ENCODE measurements at places on chromosomes 12 and 14. TPM values are rescaled to one million over a fixed set of nuclear protein-coding genes. Genes with fewer than 3 reads are reported as not detected.

DNA sequence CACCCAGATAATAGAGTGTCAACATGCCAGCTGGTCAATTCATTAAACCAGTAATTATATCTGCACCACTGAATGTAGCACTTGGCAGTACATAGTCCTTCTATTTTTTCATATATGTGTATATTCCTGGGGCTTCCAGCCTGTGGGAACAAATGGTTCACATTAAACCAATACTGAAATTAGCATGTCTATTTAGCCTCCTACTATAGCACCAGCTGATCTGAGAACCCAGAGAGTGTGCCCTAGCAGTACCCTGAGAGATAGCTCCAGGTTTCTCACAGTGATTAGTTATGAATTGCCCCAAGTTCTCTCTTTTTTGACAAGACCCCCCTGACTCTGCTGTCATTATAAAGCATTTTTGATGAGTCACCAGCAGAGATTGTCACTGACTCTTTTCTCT is 1097.3 kb upstream of the FLRT2 start:
- DNase-seq = no peak

DNA sequence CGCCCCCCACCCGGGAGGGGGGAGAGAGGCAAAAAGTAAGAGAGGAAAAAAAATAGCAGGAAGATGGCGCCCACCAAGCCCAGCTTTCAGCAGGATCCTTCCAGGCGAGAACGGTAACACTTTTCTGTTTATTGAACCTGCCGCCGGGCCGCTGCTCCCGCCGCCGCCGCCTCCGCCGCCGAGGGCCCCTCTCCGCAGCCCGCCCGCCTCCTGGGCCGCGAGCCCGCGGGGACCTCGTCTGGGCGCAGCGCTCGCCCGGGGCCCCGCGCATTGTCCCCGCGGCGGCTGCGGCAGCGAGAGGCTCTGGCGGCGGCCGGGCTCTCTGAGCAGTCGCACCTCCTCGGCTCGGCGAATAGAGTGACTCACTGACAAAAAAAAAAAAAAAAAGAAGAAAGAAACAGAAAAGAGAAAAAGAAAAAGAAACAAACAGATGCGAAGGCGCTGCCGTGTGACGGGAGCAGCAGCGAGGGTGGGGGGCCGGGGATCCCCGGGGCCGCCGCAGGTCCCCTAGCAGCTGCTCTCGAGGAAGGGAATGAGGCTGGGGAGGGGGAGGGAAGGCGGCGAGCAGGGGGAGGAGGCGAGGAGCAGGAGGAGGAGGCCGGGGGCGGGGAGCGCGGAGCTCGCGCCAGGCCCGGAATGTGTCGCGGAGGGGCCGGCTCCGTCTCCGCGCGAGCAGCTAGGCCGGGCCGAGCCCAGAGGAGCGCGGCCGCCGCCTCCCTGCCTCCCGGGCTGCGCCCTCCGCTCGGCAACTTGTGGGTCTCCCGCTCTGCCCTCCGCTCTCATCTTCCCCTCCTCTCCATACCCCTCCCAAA is 781 bp downstream of the NPAS3 start:
- peak; percentile 89 for DNase-seq

DNA sequence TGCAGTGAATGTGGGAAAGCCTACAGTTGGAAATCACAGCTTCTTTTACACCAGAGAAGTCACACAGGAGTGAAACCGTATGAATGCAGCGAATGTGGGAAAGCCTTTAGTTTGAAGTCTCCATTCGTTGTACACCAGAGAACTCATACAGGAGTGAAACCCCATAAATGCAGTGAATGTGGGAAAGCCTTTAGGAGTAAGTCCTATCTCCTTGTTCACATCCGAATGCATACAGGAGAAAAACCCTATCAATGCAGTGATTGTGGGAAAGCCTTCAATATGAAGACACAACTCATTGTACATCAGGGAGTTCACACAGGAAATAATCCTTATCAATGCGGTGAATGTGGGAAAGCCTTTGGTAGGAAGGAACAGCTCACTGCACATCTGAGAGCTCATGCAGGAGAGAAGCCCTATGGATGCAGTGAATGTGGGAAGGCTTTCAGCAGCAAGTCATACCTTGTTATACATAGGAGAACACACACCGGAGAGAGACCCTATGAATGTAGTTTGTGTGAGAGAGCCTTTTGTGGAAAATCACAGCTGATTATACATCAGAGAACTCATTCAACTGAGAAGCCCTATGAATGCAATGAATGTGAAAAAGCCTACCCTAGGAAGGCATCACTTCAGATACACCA is 24.6 kb downstream of the ZNF26 start:
- no peak for DNase-seq

BLTP3B gene
- 40.4 TPM for total RNA-seq

PRKD1 gene
- 3.2 TPM for total RNA-seq

OR6C2 gene
- not detected for total RNA-seq

YAF2 gene
- total RNA-seq = 5.6 TPM

Data from H7 (cell line).